ENCODE measurements at places on chromosomes 16 and 17.
A peak's percentile ranks its signal among the peaks of the same experiment; 100 is the strongest.

DNA sequence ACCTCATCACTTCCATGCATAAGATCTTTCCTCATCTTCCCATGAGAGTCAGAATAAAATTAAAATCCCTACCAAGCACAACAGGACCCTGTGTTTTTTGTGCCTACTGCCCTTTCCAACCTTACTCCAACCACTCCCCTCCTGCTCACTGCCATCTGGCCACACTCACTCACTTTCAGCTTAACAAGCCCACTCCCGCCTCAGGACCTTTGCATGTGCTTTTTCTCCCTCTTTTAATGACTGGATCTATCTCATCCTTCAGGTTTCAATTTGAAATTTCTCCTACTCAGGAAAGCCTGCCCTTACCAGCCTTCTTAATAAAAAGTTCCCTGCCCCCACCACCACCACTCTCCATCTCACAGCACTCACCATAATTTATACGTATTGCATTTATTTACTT lies 14.7 kb downstream of the C17orf67 start:
- no peak for DNase-seq

GRCh38 chr17:6479622-6480302 lies 35.5 kb downstream of the PIMREG start:
- DNase-seq: no peak

- peak; percentile 82 for DNase-seq
These were observed at the start of gene BIRC5 for GRCh38 chr17:78214016-78214705. BIRC5 (plus strand) TSS chr17:78214253; CDS start chr17:78214317, 64 bp downstream.

- DNase-seq: peak; percentile 85
These were observed 8.5 kb downstream of the CHTF8 start for GRCh38 chr16:69123910-69124309.

GRCh38 chr16:21982108-21982507 lies 18.8 kb downstream of the PDZD9 start:
- no peak for DNase-seq

- DNase-seq: no peak
These were observed 37.7 kb upstream of the TOB1 start for GRCh38 chr17:50903604-50904517.

DNA sequence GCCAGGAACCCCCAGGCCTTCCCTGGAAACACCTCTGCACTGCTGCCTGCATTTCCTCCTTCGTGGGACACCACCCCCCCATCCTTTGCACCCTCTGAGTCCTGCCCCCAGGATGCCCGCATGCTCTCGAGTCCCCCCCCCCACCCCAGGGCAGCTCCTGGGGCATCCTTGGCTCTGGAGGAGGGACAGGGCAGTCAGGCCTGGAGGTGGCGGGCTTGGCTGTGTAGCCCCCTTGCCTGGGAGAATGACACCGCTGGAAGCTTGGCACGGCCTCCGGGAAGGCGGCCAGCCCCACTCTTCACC lies 98.9 kb upstream of the GSE1 start:
- no peak for DNase-seq

- DNase-seq: no peak
These were observed 49.2 kb downstream of the SREBF1 start for GRCh38 chr17:17787568-17787967.
